CD8-positive, alpha-beta memory T cell (primary cell): ENCODE measurements at places on chromosomes 2 and 18. TPM values are rescaled to one million over a fixed set of nuclear protein-coding genes. Genes with fewer than 3 reads are reported as not detected.

DNA sequence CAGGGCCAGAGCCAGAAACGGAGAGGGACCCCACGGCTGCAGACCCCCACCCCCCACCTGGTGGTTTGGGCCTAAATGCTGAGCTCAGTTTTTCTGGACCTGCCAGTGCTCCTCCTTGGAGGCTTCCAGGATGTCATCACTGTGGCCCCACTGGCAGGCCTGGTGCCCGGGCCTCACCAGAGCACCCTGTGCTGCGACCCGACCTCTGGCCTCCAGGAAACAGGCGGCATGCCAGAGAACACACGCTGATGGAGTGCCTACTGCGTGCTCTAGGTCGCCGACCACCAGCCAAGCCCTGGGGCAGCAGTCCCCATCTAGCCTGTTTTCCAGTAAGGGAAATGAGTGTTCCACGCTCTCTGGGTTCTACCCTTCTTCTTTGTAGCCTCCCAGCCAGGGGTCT lies 33.8 kb downstream of the HS6ST1 start:
- DNase-seq: no peak

GRCh38 chr18:80192653-80193385 lies 54.5 kb downstream of the PARD6G start:
- no peak for DNase-seq

The CD302 gene
- total RNA-seq: 0.70 TPM

- no peak for DNase-seq
These were observed 280.0 kb downstream of the GULP1 start for GRCh38 chr2:188571543-188572303.

The APOB gene
- total RNA-seq: not detected

GRCh38 chr2:186136860-186137259 lies 349.2 kb upstream of the ZC3H15 start:
- no peak for DNase-seq

DNA sequence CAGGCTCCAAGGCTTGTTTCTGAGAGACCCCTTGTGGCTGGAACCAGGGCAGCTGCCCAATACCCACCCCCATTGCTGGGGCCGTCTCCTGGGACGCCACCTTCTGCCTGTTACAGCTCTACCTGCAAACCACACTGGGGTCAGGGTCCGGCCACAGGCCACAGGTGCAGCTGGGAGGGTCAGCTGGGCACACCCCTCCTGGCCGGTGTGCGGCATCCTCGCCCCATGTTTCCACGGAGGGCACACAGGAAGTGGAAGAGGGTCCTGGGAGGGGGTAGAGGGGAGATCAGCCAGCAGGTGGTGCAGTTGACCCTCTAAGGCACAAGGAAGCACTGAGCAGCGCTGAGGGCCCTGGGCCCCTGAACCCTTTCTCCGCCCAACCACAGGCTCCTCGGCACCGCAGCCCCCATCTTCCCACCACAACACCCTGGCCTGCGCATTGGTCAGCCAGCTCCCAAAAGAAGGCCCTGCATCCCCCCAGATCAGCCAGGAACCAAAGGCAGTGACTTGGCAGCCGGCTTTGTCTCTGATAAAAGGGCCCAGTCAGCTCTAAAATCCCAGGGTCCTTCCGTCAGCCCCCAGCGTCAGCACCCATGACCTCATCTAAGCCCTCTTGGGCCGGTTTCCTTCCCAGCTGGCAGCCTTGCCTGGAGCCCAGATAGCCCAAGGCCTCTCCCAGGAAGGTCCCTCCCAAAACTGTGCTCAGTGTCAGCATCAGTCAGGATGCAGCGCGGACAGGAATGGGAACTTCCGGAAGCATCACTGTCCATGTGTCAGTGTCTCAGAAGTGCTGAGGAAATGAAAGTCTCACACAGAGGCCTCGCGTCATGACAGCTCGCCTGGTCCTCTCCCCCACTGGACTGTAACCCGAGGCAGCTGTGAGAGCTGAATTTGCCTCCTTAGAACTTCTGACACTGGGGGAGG lies 1.7 kb downstream of the ERFE start:
- no peak for DNase-seq

- DNase-seq: no peak
These were observed 8.6 kb upstream of the ATP6V1B1 start for GRCh38 chr2:70927138-70927537.

The FOXI3 gene
- total RNA-seq: not detected

- DNase-seq: no peak
These were observed 132.0 kb downstream of the QPCT start for GRCh38 chr2:37476411-37476810.

DNA sequence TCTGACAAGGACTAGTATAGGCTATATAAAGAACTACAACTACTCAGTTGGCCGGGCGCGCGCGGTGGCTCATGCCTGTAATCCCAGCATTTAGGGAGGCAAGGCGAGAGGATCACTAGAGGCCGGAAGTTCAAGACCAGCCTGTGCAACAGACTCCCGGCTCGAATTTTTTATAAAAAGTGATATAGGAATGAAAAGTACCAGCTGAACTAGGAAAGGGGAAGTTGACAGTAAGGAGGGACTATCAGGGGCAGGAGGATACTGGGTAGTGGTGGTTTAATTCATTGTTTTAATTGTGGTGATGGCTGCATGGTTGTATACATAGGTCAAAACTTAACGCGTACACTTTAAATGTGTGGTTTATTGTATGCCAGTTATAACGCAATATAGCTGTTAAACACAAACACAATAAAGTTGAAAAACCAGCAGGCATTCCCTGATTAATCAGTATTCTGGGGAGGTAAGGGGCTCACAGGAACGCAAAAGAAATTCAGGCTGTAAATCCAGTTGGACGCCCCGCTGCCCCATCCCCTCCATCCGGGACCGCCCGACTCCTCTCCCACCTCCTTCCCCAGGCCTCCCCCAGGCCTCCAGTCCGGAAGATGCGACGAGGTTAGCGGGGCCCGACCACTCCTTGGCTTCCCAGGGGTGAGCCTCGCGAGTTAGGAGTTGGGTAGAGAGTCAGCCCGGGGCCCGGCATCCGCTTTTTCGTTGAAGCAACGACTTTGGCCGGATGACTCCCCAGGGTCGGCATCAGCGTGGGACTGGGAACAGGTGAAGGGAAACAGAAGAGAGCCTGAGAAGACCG lies 746 bp upstream of the POLR1B start:
- peak; percentile 45 for DNase-seq

- no peak for DNase-seq
These were observed 336.7 kb downstream of the LPIN1 start for GRCh38 chr2:12083081-12083581.

GRCh38 chr2:100616841-100617390 lies 54.1 kb downstream of the PDCL3 start:
- DNase-seq: no peak

DNA sequence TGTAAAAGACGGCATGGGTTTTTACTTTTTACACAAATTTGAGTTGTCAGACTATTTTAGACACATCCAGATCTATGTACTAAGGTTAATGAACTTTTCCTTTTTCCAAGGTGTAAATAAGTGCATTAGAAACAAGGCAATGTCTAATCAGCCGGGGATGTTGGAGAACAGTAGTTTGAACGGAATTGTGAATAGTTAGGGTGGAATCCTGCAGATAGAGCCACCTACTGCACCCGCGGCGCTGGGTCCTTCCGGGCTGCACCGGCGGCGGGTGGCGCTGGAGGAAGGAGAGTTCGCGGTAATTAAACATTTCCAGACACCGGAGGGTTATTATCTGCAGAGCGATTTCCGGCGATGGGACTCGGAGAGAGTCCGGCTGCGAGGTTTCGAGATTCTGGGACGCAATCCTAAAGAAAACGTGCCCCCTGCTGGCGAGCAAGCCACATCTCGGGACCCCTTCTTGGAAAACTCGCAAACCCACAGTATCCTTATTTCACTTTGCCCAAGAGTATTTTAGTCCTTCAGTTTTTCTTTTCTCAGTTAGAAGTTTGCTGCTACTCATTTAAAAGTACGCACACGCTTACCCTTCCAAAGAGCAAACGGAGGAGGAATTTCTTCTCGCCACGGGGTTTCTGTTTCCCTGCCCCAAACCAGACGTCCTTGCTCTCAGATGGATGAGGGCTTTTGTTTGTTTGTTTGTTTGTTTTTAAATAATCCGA lies 4.5 kb upstream of the OSR1 start:
- peak; percentile 30 for DNase-seq

The NYAP2 gene
- not detected for total RNA-seq

GRCh38 chr2:71951718-71952404 lies 195.8 kb downstream of the CYP26B1 start:
- no peak for DNase-seq

DNA sequence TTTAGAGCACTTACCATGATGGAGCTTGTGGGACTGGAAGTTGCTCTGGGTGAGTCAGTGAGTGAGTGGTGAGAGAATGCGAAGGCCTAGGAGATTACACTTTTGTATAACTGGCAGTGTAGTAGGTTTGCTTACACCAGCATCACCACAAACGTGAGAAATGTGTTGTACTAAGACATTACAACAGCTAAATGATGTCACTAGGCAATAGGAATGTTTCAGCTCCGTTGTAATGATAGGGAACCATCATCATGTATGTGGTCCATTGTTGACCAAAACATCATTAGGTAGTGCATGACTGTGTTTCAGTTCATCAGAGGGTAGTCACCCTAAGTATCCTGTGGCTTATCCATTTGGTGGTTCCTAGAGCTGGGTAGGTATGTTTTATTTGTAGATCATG lies 11.9 kb downstream of the ZNF407 start:
- DNase-seq: no peak

- no peak for DNase-seq
These were observed 98.9 kb upstream of the MAPRE2 start for GRCh38 chr18:34942276-34942675.

- DNase-seq: peak; percentile 44
These were observed 7.6 kb downstream of the TBR1 start for GRCh38 chr2:161423421-161424393.

GRCh38 chr2:180033993-180034894 lies 27.1 kb upstream of the CWC22 start:
- DNase-seq: no peak

DNA sequence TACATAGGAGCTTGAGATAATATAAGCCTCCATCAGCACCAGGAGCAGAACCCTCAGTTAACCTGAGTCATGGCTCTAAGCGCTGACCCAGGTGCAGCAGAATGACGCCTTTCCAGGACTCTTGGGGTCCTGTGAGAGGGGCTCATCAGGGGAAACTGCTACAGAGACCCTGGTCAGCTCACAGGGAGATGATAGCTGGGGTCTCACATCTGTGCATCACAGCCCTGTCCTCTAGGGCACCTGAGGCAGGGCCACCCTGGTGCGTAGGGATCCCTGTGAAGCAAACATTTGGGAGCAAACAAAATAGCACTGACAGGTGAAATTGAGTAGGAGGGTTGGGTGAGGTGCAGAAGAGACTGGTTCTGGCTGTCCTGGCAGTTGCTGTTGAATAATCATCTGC lies 219.2 kb downstream of the SH3RF3 start:
- DNase-seq: no peak

GRCh38 chr2:233242231-233242927 lies 9.1 kb upstream of the ATG16L1 start:
- DNase-seq: no peak

The C2orf78 gene
- total RNA-seq: not detected

- no peak for DNase-seq
These were observed 17.1 kb upstream of the ANTXR1 start for GRCh38 chr2:68995916-68996315.
